ENCODE measurements at places on chromosomes 12 and 14.

DNA sequence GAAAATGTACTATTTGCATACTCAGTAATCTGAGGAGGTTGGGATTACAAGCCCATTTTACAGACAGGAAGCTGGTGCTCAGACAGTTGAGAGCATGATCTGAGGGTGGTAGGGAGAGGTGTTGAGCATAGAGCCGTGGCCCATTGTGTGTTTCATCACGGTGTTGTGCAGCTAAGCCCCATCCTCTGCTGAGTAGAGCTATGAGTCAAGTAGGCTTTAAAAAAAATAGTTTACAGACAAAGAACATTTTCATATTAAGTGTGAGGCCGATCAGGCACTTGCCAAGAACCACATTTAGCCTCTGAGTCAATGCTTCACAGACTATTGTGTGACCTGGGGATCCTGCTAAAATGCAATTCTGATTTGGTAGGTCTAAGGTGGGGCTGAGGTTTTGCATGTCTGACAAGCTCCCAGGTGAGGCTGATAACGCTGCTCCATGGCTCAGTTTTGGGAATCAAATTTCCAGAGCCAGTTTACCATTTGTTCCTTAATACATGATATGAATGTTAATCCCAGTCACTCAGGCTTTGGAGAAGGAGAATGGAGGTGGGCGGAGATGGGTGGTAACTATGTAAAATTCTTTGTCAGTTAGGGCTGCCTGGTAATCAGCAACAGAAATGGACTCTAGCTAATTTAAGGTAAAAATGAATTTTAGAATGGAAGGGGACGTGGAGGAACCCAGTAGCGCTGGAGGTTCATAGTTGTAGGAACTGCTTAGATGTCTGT, 22.2 kb downstream of the ZNF664 start:
- DNase-seq: no peak

GRCh38 chr14:100302616-100303015, 3.6 kb downstream of the SLC25A29 start:
- DNase-seq: no peak

DNA sequence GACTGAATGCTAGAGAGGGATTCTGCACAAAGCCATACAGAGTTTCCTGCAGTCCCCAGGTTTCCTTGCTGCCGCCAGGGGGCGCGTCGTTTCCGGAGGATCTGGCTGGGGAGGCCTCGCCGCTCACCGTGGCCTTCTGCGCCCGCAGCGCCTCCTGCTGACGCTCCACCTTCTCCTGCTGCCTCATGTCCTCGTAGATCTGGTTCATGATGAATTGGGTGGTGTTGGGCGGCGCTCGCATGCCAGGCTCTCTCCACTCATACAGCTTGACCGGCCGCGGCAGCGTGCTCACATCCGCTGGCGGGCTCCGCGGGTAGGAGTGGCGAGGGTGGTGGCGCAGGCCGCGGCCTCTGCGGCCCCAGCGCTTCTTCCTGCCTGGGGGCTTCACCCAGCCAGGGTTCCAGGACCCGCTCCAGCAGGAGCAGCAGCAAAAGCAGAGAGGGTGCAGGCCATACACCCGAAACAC, 987 bp downstream of the CCER1 start:
- no peak for DNase-seq

DNA sequence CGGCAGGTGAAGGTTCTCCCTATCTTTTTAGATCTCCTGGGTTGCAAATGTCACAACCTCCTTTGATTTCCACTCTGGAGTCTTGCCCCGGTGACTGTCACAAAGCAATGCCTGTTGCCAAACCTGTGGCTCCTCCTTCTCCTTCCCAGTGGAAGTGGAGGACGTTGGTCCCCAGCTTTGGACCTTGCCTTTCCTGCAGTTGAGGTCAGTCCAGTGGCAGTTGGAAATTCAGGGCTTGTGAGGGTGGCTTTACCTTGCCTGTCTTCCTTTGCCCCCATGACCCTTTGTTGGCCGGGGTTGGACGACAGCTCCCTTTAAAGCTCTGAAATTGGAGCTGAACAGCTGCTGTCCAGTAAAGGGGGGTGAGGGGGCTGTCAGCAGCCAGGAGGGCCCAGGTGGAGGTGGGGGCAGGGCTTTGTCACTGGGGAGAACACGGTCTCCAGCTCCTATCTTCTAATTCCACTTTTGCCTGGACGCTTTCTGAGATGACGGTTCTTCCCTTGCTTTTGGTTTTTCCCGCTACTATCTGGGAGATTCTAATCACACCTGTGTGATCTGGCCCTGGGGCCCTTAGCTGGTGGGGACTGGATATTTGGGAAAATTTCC, 4.1 kb downstream of the TEAD4 start:
- no peak for DNase-seq

DNA sequence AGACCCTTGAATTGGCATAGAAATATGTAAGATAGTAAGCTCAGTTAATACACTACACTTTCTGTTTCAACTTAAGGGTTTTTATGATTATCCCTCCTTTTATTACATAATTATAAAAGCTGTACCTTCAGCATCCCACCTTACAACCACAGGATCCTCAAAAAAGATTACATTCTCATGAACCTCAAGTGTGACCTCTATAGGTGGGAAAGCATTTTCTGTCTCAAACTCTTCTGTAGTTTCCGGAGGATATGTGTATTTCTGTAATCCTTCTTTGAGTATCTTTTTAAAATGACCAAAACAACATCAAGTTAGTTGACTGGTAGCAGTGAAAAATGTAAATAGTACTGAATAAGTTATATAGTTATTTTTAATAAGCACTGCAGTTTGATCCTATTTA, 75.9 kb downstream of the DNAI7 start:
- DNase-seq: no peak

DNA sequence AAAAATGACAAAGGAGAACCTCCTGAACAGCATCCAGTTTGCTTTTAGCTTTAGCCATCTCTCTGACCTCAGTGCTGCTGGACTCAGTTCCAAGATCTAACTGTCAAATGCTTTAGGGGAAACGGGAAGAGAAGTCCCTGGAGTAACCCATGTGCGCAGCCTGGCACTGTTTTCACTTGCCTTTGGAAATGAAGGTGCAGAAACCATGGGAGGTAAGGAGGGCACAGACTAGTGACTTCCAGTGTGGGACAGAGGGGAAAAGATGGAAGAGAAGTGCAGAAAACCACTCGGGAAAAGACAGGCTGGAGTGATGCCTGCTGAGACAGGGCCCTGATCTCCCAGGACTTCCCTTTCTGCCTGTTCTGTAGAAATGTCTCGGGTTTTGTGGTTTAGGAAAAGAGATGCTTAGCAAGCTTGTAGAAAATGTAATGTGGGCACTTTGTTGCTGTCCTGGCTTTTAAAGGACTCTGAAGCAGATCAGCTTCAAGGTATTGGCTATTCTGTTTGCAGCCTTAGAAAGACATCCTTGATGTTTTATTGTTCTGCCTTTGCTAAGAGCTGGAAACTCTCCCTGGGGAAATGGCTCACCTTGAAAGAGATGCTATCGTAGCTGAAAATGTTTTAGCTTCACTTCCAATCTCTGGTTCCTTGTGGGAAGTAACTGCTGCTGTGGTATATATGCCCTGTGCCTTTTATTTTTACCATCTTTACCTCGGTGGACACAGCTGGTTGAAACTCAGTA, 124.6 kb upstream of the HIF1A start:
- DNase-seq: no peak

DNA sequence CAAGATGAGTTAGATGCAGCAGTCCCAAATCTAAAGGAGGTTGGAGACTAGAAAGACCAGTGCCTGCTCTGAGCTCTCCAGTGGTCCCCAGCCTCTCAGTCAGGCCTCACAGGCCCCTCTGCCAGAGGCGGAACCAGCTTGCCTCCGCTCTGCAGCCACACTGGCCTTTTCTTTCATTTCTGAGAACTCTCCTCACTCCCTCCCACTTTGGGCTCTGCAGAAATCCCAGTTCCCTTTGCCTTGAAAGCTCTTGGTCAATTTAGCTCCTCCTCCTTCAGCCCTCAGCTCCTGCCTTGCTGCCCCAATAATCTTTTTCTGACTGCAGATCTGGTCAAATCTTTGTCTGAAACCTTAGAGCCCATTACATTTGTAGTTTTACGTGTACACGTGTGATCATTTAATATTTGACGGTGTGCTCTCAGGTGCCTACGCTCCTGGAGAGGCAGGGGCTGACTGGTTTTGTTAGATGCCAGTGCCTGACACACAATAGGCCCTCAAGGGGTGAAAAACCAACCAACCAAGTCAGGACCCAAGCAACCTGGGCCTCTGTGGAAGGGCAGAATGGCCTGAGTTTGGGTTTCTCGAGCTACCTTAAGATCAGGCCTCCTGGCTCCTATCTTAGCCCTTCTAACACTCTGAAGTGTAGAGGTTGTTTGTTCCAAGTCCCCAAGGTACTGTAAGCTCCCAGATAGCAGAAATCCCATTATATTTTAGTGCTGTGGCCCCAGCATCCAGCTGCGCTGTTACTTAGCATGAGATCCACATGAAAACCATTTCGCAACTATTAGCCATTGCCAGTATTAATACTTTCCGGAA, 1.1 kb upstream of the NUDT4 start:
- DNase-seq: no peak

GRCh38 chr14:106848330-106849121, 1322.1 kb downstream of the TMEM121 start:
- no peak for DNase-seq

GRCh38 chr12:44677724-44678123, 198.4 kb downstream of the NELL2 start:
- no peak for DNase-seq

DNA sequence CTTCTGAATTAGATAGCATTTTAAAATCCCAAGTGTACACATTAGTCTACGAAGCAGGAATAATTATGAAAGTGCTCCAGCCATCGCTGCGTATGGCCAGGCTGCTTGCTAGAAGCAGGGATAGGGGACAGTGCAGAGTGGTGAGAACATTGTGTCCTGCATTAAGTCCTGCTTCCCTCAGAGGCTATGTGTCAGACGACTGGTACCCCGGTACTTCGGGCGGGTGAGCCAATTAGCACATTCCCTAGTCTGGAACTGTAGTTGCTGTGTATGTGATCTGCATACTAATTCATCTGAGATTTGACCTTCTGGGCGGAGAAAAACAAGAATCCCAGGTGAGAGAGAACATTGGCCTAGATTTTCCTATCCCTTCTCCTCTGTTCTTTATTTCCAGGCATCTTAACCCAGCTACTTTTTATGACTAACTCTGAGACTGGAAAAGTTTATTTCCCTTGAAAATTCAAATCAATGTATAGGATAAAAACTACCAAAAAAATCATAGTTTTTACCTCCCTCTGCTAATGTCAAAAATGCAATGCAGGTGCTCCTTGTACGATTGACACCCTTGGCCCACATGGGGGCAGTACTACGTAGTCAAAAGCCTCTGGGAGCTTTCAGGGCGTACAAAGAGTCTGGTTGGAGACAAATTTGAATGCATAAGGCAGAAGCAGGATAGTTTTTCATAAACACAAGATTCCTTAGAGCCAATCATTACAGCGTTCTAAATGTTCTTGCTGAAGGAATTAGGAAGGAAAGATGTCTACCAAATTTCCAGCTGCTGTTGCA, 764.3 kb downstream of the NOVA1 start:
- DNase-seq: peak; percentile 85

DNA sequence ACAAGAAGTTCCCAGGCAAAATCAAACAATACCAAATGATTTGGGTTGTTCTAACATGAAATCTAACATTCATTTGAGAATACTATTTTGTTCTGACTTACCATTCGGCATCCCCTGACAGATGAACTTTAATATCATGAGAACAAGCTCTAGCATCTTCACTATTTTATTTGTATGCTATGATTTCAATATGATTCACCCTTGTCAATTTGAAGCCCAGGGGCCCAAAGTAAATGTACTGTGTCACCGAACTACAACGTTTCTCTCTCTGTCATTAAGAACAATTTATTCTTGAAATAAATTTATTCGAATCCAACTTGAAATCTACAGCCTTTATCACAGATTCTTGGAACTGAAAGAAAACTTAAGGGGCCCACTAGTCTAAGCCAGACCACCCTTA, 146.2 kb upstream of the RASSF8 start:
- no peak for DNase-seq

DNA sequence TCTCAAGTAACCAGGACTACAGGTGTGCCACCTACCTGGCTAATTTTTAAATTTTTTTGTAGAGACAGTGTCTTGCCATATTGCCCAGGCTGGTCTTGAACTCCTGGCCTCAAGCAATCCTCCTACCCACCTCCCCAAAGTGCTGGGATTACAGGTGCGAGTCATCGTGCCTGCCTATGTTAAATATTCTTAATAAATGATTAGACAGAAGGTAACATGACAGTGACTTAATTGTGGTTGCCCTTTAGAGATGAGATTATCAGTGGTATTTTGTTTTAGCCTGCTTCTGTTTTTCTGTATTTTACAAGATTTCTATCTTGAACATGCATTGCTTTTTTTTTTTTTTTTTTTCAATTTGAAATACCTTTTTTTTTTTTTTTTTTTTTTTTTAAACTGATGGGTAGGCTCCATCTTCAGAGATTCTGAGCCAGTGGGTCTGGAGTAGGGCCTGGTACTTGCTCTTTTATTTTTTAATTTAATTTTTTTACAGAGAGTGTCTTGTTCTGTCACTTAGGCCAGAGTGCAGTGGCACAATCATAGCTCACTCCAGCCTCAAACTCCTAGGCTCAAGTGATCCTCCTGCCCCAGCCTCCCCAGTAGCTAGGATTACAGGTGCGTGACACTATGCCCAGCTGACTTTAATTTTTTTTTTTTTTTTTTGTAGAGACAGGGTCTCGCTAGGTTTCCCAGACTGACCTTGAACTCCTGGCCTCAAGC, 88.4 kb downstream of the BORCS5 start:
- no peak for DNase-seq

DNA sequence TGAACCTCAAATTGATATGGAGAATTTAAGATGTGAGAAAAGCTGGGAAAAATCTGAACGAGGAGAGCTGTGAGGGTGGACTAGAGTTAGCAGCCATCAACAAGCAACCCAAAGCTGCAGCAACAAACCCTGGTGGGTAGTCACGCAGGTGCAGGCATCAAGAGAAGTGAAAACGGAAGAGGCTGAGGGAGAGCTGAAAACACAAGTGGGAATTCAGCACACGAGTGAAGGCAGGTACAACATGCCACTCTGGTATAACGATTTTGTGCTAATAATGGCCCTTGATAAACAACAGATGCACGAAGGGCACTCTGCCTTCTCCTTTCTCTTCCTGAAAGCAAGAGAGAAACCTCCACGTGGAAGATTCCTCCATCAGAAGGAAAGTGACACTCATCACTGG, 11.5 kb downstream of the TCL1B start:
- no peak for DNase-seq

GRCh38 chr12:724194-724855, 28.1 kb upstream of the WNK1 start:
- DNase-seq: no peak

DNA sequence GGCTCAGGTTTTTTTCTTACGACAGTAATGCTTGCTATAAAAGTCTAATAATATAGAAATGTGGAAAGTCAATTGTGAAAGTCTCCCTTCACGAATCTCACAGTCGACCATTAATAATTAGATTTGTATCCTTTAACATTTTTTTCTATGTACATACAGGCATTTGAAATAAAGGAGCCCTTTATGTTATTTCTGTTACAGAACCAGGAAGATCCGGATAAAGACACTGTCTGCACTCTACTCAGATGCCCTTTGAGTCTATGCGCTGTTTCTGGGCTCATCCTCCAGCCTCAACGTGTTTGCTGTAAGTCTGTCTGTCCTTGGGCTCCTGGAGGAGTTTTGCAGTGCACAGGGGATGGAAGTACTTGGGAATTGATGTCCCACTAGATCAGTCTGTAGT, 212.2 kb upstream of the ATP2B1 start:
- no peak for DNase-seq

GRCh38 chr12:4203772-4204376, 69.7 kb upstream of the CCND2 start:
- DNase-seq: no peak

GRCh38 chr12:64186789-64187188, 35.3 kb downstream of the KICS2 start:
- DNase-seq: no peak

GRCh38 chr14:54711812-54712464, 145.0 kb downstream of the SAMD4A start:
- no peak for DNase-seq

GRCh38 chr12:91406920-91407341, 224.3 kb upstream of the DCN start:
- DNase-seq: no peak
